GM23248 (cell line): ENCODE measurements at places on chromosomes 1 and 21. TPM values are rescaled to one million over a fixed set of nuclear protein-coding genes. Genes with fewer than 3 reads are reported as not detected.

GRCh38 chr1:228093050-228093906 lies 9.8 kb downstream of the C1orf35 start:
- no peak overlapping the region for H3K27ac ChIP-seq
- H3K4me1 ChIP-seq = peaks cover 50% of the 10 kb centered on the region
- H3K27me3 ChIP-seq = no peaks in the 10 kb centered on the region
- no peak overlapping the region for H3K4me3 ChIP-seq

DNA sequence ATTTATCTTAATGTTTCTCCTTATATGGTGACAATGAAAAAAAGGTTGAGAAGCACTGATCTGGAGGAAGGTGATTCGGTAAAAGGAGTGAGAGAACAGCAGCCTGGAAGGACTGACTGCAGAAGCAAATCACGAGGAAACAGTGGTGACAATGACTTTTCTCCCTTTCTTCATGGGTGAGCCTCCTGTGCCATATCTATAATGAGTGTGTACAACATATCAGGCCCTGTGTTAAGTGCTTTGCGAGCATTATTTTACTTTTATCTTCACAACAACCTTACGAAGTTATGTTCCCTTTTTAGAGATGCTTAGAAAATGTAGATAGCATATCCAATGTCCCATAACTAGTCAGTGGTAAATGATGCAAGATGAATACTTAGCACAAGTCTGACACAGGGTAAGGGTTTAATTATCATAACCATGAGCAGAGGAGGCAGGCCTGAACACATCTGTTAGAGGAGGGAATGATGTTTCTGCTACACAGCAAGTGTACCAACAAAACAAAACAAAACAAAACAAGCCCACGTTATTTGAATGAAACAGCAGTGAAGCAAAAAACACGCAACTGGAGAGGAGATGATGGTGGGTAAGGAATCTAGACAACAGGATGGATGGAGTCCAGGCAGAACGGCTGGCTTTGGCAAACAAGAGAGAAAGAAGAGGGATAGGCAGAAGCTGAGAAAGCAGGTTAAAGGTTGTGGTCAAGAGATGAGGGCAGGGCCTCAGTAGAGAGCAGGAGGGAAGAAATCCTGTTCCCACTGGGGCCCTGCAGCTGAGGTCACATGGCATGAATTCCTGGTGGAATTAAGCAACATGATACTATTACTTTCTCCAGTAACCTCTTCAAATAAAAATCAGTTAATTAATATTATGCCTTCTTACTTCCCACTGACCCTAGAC lies 29.6 kb downstream of the GNG12 start:
- peaks cover 41% of the 10 kb centered on the region for H3K4me1 ChIP-seq
- no peak overlapping the region for H3K4me3 ChIP-seq
- peak overlapping the region; percentile 33 for H3K27ac ChIP-seq
- no peaks in the 10 kb centered on the region for H3K27me3 ChIP-seq
- DNase-seq = peak; percentile 46

DNA sequence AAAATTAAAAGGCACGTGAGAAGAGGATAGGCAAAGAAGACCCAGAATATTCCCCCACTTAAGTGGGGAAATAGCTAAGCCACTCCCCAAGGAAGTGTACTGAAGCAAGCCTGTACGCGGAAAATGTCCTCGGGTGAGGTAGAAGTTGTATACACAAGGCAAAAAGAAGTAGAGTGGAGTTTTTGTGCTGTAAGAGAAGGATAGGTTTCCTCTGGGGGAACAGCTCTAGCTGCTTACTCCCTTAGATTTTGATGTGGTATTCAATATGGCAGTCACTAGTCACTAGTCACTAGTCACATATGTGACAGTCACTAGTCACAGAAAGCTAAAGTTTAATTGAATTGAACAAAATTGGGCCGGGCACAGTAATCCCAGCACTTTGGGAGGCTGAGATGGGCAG lies 7.6 kb downstream of the TXNIP start:
- H3K27me3 ChIP-seq = no peaks in the 10 kb centered on the region
- H3K27ac ChIP-seq = no peak overlapping the region
- DNase-seq = no peak
- H3K36me3 ChIP-seq = peaks cover 19% of the 10 kb centered on the region

DNA sequence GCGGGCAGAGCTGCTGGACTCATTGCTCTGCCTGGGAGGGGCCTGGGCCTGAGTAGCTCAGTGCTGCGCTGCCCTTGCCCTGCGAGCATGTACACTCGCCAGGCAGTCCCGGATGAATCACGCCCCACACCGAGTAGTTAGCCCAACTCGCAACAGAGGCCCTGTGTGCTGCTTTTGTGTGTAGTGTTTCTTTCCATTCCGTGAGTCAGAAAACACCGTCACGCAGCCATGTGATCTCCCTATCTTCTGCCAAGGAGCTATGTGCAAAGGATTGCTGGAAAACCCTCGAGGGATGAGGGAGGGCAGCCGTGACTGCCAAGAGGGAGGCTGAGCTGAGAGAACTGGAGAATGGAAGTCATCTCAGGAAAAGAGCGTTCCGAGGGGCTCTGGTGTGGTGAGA lies 37.3 kb downstream of the NENF start:
- H3K4me3 ChIP-seq = no peak overlapping the region
- H3K4me1 ChIP-seq = peaks cover 4% of the 10 kb centered on the region
- H3K36me3 ChIP-seq = no peaks in the 10 kb centered on the region

GRCh38 chr1:167258858-167259257 lies 38.2 kb downstream of the POU2F1 start:
- no peak for DNase-seq
- no peak overlapping the region for H3K27ac ChIP-seq
- H3K27me3 ChIP-seq = no peaks in the 10 kb centered on the region
- 0 out of 2 replicates have a peak, but pooled peaks cover 4% of the 10 kb centered on the region for H3K4me1 ChIP-seq
- H3K4me3 ChIP-seq = no peak overlapping the region
- no peaks in the 10 kb centered on the region for H3K36me3 ChIP-seq

DNA sequence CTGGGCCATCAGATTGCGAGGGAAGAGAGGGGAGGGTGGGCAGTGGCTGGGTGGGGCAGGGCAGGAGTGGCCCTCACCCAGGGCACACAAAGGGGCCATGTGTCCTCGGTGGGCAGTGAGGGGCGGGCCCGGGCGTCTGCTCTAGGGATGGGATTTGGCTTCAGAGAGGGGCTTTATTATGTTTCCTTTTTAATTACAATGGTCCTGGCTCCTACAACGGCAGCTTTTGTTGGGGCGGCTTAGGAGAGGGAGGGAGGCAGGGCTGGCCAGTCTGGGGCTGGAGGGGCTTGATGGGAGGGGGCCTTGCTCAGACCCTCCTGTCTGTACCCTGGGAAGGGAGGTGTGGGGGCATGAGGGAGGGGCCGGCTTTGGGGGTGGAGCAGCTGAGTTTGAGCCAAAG lies 102.8 kb upstream of the WNT4 start:
- no peak for DNase-seq
- no peak overlapping the region for H3K27ac ChIP-seq
- H3K27me3 ChIP-seq = peaks cover 68% of the 10 kb centered on the region

DNA sequence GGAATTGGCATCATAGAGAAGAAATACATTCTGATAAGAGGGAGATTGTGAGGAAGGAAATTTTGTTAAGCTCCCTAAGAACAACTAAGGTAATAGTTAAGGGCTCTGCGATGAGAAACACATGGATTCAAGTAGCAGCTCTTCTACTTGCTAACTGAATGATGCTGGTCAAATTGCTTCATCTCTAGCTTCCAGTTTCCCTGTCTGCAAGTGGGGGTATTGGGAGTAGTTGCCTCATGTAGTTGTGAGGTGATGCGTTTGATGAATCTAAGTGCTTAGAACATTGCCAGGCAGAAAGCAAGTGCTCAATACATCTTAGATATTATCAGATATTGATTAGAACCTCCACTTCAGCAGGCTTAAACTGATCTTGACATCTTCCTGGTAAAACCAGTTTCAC lies 84.8 kb downstream of the CD58 start:
- no peaks in the 10 kb centered on the region for H3K36me3 ChIP-seq
- DNase-seq = peak; percentile 60
- H3K4me3 ChIP-seq = no peak overlapping the region

- no peak for DNase-seq
- H3K27me3 ChIP-seq = no peaks in the 10 kb centered on the region
- no peak overlapping the region for H3K27ac ChIP-seq
- no peaks in the 10 kb centered on the region for H3K36me3 ChIP-seq
- H3K4me1 ChIP-seq = no peaks in the 10 kb centered on the region
Observed at GRCh38 chr1:157725221-157725577, 24.6 kb upstream of the FCRL3 start.

The OR2M3 gene
- total RNA-seq = not detected in 2 replicates

The SLC9C2 gene
- not detected in 2 replicates for total RNA-seq
